OCI-M1 (cell line): ENCODE measurements at places on chromosomes 3 and 15.

DNA sequence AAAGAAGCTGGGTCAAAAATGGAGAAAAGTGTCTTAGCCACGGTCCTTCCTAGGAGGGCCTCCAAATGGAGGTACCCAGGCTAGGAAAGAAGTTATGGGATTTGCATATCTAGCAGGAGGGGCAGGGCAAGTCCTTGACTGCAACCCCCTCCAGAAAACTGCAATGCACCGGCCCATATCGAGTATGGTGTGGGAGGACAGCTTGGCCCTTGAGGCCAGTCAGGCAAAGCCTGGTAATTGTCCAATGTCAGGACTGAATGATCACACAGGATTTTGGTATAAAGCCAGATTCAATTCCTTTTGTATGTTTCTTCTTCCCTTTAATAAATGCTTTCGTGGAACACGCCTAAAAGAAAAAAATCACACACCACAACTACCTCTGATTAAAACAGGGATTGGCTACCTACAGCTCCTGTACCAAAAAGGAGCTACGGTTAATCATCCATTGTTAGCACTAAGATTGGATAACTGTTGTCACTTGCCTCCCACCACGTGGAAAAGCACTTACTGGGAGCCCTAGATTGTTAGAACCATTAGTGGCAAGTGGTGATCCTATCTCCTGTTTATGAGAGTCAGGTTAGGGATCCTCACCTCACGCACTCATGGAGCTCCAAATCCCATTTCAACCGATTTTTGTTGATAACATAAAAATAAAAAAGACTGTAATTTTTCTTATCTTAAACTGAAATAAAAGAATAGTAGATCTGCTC, 1.2 kb downstream of the ZNF770 start:
- DNase-seq: peak; percentile 44

- no peak for DNase-seq
Measured at GRCh38 chr3:102727340-102727739, 292.5 kb downstream of the ZPLD1 start.

GRCh38 chr15:56856934-56857333, 61.5 kb upstream of the TCF12 start:
- no peak for DNase-seq

- no peak for DNase-seq
Measured at GRCh38 chr3:138406606-138407005, 27.8 kb upstream of the ESYT3 start.

- DNase-seq: peak; percentile 74
Measured at GRCh38 chr15:76289582-76289981, 21.7 kb downstream of the ETFA start.

DNA sequence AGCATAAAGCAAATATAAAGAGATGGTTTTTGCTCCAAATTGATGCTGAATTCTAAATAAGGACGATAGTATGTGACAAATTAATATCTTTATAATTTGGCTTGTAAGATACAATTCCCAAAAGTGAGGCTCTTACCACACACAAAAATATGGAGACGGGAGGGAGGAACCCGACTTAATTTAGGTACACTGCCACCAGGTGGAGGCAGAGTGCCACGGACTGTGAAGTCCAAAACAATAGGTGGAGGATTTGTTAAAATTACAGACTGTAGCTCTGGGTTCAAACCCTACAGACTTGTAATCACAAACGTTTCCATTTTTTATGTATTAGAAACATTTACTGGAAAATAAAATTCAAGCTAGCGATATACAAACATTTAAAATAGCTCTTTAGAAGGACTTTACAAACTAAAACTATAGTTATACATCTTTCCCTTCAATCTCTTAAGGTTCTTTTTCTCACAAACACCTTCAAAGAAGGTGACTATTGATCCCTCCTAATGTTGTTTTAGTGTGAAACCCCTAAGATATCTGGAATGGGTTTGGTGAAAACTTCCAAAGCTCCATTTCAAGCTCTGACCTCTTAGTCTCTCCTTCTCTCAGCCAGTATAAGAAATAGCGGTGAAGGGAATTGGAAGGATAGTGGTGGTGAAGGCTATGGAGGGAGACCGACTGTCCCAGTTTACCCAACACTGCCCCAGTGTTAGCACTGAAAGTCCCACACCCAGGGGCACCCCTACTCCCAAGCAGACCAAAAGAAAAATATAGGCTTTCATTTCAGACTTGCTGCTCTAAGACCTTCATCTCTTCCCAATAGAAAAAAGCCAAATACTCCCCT, 89.7 kb downstream of the AQP9 start:
- peak; percentile 83 for DNase-seq

- peak; percentile 45 for DNase-seq
Measured at GRCh38 chr3:30286007-30286669, 320.3 kb upstream of the TGFBR2 start.

DNA sequence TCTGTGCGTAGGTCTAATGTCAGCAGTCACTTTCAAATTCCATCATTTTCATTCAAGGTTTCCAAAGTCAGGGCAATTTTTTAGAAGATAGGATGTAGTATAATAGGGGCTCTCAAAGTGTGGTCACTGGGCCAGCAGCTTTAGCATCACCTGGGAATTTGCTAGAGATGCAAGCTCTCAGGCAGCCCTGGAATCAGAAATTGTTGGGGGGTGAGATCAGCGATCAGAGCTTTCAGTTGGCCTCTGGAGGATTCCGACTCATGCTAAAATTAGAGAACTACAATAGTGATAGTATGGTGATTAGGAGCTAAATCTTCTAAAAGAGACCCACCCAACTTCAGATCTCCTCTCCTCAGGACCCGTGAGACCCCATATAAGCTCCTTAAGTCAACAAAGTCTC, 2.4 kb upstream of the FRMD4B start:
- DNase-seq: no peak

DNA sequence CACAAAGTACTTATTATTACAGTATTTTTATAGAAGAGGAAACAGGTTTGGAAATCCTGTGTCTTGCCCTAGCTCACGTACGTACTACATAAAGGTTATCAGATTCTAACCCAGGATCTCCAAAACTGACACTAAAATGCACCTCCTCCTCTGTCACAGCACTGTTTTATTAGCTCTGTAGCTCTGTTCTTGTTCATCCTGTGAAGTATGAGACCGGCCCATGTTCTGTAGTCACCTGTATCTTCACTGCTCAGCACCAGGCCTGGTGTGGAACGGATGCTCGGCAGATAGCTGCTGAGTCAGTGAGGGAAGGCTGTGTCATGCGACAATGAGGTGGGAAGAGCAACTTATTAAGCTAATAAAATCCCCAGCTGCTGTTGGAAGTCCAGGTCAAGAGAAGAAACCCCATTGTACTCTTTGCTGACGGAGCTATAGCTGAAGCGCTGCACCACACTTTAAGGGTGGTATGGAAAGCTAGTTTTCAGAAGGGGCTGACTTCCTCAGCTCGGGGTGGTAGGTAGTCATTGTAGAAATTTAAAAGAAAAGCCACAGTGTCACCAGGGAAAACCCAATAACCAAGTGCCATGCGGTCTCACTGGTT, 22.8 kb downstream of the BCL2A1 start:
- no peak for DNase-seq

GRCh38 chr3:100902572-100902971, 90.6 kb downstream of the ABI3BP start:
- DNase-seq: peak; percentile 27

- no peak for DNase-seq
Measured at GRCh38 chr3:4751029-4751501, 228.2 kb upstream of the BHLHE40 start.

DNA sequence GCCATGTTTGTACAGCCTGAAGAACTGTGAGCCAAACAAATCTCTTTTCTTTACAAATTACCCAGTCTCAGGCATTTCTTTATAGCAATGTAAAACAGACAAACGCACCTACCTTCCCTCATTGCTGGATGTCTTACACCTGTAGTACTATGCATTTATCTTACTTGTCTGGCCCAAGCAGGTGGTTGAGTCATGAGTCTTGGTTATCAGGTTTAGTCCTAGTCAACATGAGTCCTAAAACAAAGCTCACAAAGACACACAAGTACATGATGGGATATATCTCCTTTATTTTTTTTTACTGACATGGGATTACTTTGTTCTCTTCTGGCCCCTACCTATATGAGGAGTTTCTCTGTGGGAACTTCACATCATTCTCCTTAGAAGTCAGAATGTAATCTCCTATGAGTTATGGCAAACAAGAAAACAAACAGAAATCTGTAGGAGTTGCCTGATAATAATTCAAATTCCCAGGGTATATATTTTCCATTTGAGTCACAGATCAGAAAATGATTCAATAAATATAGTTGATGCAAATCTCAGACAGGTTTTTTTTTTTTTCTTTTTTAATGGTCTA, 33.6 kb upstream of the PLSCR2 start:
- no peak for DNase-seq

GRCh38 chr15:33344111-33344510, 33.3 kb downstream of the RYR3 start:
- DNase-seq: no peak

GRCh38 chr3:110758208-110758607, 313.4 kb upstream of the NECTIN3 start:
- no peak for DNase-seq

GRCh38 chr3:187975561-187976364, 178.2 kb upstream of the LPP start:
- DNase-seq: no peak

DNA sequence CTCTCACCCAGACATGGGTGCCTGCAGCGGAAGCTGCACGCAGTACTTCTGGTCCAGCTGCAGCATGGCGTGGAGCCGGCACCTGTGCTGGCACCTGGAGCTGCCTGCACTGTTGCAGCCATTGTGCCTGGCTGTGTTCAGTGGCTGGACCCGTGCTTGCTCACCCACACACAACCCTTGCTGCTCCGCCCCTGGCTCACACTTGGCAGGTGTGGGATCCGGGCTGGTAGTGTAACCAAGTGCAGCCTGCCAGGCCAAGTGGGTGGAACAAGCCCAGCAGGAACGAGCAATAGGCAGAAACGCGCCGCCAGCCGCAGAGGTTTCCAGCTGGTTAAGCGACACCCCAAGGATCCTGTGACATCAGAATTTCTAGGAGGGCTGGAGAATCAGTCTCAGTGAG, 11.2 kb upstream of the SCAPER start:
- DNase-seq: no peak

DNA sequence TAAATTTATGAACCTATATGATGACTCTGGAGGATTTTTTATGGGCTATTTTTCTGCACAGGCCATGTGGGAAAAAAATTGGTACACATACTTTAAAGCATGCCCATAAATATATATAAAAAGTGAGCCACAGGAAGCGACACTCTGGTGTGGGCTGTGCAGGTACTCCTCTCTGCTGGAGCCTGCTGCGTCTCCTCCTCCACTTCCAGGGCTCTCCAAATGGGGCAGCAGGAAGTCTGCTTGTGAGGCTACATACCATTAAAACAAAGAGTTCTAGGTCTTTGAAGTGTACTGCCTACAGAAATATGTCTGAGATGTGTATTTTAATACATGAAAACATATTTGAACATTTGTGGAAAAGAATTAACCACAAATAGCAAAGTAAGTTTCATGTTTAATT, 135.1 kb downstream of the CTNNB1 start:
- DNase-seq: no peak
